AG09309 (cell line): ENCODE measurements at places on chromosomes 5 and 9.
A peak's percentile ranks its signal among the peaks of the same experiment; 100 is the strongest.

DNA sequence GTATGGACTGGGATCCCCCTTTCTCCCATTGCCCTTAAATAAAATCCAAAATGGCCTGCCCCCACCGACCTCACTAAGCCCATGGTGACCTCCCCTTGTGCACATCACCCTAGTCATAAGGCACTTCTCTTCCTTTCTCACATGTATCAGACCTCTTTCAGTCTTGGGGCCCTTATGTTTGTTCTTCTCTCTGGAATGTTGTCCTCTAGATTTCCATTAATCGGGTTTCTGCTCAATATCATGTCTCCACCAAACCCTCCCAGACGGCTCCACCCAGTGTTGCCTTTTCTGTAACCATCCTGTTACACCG is 196.3 kb downstream of the ERCC6L2 start:
- no peak for DNase-seq

- no peak for DNase-seq
These were observed 1126.7 kb upstream of the CDH9 start for GRCh38 chr5:28165096-28165495.

DNA sequence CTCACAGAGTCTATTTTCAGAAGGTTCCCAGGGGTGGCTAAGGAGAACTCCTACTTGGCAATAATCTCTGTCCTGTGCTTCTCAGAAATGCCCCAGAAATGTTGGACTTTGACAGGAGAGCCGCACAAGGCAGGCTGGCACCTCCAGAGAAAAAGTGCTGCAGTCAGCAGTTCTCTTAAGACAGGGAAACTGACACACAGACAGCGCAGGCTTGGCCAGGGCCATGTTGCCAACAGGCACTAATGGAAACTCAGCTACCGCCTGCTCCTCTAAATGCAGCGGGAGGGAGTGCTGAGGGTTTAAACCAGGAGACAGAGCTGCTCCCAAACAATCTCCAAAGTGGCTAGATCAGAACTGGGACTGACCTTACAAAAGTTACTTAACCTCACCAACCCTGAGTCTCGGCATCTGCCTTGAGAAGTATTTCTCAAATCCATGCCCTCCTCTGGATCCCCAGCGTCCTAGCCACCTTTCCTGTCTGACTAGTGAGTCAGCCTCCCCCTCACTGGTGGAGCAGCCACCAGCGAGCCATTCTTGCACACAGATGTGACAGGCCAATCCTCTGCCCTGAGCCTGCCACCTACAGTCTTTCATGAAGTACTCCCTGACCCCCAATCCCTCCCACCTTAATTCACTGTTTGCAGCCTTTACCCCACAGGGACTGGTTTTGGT is 186.4 kb downstream of the CDK5RAP2 start:
- no peak for DNase-seq

DNA sequence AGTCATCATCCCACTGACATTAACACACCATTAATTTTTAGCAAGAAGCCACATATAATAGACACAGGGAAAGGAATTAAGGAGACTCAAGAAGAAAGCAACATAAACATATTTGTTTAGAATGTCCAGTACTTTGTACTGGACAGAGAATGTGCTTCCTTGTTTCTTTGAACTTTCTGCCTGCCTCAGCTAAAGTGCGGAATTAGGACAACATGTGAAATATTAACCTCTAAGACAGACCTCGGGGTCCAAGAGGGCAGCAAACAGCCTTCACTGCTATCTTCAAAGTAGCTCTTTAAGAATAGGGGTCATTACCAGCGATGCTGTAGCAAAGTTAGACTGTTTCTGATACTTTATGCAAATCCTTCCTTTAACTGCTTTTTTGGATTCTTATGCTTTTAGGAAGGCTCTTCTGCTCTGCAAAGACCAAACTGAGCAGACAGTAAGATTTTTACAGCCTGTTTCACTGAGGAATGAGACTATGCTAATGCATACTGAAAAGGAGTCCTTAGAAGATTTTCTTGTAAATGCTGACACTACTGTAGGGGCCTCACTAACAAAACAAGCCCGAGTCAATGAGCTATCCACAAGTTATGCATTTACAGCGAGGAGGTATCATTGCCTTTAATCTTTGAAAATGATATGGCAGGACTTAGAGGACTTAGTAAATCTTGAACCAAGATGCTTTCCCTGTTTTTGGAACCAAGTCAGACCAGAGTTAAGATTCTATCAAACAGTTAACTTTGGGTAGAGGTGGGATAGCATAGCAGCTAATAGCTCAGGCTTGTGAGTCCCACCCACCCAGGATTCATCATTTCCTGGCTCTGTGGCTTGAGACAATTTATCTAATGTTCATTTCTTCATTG is 23.8 kb downstream of the DAB2 start:
- DNase-seq = no peak

GRCh38 chr9:117535973-117536372 is 121.1 kb upstream of the ASTN2 start:
- DNase-seq = no peak

GRCh38 chr9:86859056-86859455 is 88.2 kb downstream of the GAS1 start:
- DNase-seq = no peak

DNA sequence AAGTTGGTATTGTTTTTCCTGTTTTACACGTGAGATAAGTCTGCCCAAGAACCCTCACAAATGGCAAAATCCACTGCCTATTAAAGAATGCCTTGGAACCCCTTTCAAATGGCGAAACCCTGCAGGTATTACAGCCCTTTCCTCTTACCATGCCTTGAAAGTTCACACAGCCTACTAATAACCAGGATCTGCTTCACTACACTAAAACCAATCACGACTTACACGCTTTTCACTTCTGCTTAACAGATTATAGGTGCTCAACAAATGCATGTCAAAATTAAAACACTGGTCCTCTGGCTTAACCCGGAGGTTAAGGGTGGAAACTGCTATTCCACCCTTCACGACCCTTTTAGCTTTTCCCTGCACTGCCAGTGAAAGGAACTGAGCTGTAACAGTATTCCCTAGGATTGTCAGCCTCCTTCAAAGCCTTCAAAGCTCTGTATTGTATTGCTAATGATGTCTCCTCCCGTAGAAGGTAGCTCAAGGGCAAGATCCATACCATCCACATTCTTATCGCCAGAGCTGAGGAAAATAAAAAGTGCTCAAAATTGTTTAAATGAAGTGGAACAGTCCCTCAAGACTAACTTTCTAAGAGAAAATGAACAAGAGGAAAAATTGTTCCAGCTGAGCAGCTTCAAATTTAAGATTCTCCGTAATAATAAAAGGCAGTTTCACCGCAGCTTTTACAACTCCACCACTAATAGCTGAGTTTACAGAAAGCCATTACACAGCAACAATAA is 997 bp downstream of the AUH start:
- DNase-seq = no peak

DNA sequence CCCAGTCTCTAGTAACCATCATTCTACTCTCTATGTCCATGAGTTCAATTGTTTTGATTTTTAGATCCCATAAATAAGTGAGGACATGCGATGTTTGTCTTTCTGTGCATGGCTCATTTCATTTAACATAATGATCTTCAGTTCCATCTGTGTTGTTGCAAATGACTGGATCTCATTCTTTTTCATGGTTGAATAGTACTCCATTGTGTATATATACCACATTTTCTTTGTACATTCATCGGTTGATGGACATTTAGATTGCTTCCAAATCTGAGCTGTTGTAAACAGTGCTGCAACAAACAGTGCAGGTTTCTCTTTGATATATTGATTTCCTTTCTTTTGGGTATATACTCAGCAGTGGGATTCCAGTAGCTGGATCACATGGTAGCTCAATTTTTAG is 46.4 kb downstream of the S100Z start:
- DNase-seq = no peak

DNA sequence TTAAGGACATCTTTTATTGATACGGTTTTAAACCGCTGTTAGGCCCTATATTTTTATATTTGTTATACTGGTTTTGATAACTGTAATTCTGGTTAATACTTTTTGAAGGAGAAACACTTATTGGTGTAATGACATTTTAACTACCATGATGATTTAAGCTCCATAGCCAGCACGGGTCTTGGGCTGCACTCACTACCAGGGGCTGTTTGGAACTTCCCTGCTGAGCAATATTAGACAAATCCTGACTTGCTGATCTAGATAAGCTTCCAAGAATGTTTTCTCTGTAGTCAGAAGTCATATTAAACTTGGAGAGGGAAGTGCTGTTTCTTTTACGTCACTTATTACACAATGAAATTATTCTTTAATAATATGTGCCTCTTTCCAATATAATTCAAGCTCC is 540.0 kb upstream of the GRAMD2B start:
- DNase-seq = no peak

GRCh38 chr5:147869112-147869511 is 9.4 kb upstream of the SCGB3A2 start:
- DNase-seq = no peak

- peak; percentile 55 for DNase-seq
These were observed 54.5 kb downstream of the ZNF366 start for GRCh38 chr5:72452515-72453245.

DNA sequence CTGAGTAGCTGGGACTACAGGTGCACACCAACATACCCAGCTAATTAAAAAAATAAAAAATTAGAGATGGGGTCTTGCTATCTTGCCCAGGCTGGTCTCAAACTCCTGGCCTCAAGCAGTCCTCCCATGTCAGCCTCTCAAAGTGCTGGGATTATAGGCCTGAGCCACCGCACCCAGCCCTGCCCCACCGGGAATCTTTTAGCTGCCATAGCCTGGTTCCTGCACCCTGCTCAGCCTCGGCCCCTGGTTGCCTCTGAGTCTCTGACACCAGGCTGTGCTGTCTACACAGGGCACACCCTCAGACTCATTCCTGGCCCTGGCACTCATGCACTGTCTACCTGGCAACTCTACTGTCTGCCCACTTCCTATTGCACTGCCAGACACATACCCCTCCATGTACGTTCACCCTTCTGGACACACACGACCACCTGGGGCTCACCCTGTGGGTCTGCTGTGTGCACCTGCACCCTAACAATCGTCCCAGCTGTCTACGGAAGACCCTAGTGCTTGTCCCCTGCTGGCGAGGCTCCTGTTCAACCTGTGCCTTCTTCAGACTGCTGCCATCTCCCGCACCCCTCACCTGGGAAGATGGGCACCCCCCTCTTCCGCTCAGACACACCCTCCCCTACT is 1.4 kb downstream of the PROP1 start:
- no peak for DNase-seq

GRCh38 chr9:114643896-114644295 is 13.7 kb downstream of the TEX53 start:
- no peak for DNase-seq

GRCh38 chr5:55575815-55576583 is 41.2 kb upstream of the PLPP1 start:
- DNase-seq = peak; percentile 73

DNA sequence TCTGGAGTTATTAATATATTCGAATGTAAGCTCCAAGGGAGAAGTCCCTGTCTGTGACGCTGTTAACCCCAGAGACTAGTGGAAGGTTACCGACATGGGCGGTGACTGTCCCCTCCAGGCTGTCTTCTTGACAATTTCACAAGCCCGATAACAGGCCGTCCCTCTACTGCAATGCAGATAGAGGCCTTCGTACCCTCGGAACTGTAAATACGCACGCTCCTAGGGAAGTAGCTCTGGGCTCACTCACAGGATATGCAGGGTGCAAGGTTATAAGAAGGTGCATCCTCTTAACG is 680 bp upstream of the RFK start:
- no peak for DNase-seq

DNA sequence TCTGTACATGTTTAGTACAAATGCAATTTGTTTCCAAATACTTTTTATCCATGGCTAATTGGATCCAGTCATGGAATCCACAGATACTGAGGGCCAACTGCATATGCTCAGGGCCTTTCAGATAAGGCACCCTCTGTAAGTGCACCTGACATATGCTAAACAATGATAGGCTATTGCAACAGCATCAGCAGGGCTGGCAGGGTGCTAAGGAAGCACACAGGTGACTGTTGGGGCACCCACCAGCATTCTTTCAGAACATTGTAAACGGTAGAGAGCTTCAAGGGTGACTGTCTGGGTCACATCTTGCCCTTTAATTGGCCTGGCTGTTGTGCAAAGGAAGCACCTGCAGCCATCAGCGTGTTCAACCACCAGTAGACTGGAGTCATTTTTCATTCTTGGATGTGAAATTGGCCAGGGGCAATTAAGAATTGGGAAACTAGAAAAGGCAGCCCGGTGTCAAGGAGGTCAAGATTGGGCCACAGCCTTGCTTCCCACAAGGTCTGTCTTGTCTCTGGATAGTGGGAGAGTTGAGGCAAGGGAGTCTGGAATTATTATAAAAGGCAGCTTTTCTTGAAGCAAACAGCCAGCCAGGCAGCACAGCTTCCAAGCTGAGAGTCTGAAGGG is 129.3 kb upstream of the RAI14 start:
- no peak for DNase-seq

DNA sequence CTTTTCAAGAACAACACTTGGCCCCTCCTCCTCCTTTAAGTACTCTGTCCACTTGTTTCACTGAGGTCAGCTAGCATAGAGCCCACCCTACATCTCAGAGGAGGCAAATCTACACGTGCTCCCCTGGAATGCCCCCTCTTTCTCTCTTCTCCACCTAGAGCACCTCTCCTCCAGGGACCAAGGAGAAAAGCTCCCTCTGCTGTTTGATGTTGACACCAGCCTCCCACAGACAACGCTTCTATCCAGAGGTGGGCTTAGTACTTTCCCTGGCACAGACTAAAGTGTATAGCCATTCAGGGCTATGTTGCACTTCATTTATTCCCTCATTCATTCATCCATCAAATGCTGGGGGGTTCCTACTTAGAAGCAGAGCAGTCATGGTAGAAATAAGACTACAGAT is 68.2 kb upstream of the TAF1L start:
- DNase-seq = no peak

GRCh38 chr5:143560378-143560777 is 156.9 kb upstream of the NR3C1 start:
- no peak for DNase-seq

GRCh38 chr5:1050423-1051365 is 42.1 kb downstream of the NKD2 start:
- DNase-seq = no peak

DNA sequence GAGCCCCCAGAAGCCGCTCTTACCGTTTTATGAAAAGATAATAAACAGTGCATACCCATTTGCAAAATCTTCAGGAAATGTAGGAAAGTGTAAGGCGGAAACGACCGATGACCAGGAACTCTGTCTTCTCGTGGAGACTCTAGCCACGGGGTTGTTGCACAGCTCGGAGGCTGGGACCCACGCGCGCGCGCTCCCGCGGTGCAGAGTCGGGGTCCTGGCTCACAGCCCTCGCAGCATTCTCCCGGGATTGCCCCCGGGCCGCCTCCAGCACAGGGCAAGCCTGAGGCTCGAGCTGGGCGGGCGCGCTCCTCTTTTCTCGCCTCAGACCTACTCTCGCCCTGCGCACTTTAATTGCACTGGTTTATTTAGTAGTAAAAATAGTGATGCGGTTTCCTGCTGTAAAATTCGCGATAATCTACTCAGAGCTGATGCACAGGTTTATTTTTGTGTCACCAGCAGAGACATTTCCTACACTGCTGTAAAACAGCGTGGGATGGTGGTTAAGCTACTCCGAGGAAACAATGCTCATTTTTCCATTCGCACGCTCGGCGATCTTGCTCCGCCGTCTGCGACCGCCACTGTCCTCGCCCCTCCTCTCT is 15.5 kb downstream of the TRIM7 start:
- DNase-seq = no peak

- no peak for DNase-seq
These were observed 63.4 kb downstream of the ALDH7A1 start for GRCh38 chr5:126531543-126532120.
